Stimulated activated CD8-positive, alpha-beta memory T cell treated with anti-CD3 and anti-CD28 coated beads, Interleukin-4, amount 100 ng/mL, for 48 hours (primary cell): ENCODE measurements at places on chromosomes 11 and 22.
A peak's percentile ranks its signal among the peaks of the same experiment; 100 is the strongest.

- no peak for DNase-seq
These were observed 418.7 kb upstream of the ANO5 start for GRCh38 chr11:21774212-21774611.

DNA sequence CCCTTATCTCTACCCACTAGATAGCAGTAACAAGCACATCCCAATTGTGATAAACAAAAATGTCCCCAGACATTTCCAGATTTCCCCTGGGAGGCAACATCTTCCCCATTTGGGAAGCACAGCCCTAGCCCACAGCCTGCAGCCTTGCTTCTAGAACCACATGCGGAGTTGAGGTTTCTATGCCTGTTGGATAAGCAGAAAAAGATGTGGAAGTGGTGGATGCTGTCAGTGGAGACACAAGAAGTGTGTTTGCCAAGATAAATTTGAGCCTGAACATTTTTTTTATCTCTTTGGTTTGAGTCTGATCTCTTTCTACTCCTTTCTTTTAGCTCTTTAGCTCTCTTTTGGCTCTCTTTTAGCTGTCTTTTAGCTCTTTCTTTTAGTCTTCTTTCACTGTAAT is 884.5 kb downstream of the NTM start:
- DNase-seq, result no peak

GRCh38 chr22:45072322-45072903 is 62.6 kb upstream of the PHF21B start:
- DNase-seq, result peak; percentile 54

DNA sequence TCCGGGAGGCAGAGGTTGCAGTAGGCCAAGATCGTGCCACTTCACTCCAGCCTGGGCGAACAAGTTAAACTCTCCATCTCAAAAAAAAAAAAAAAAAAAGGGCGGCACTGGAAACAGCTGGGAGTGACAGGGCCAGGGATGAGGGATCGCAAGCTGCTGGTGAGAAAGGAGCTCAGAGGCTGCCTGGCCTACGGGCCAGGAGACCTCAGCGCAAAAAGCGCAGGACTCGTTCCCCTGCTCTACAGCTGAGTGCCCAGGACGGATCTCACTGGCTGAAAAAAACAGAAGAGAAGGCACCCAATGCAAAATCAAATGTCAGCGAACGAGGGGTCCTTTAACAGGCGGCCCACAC is 650 bp upstream of the NUP50 start:
- no peak for DNase-seq

DNA sequence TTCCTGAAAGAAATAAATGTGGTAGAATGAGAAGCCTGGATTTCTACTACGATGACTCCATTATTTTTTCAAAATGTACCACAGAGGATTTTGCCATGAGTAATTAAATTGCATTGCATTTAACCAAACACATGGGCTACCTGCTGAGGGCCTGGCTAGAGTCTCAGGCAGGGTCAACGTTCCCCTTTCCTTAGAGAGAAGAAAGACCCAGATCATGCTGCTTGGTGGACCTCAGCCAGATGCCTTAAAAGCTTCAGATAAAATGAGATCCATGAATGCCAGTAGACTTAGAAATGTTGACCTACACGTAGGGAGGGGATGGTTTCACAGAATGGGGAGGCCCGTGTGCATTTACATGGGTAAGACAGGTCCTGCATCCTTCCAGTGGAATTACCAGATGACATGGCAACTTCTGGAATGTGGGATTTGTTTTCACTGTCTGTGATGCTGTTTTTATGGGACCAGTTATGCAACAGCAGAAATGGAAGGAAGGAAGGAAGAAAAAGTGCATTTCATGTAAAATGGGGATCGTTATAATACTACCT is 1069.4 kb downstream of the NTM start:
- no peak for DNase-seq

- no peak for DNase-seq
These were observed 6.4 kb downstream of the SELENOM start for GRCh38 chr22:31100762-31101525.

DNA sequence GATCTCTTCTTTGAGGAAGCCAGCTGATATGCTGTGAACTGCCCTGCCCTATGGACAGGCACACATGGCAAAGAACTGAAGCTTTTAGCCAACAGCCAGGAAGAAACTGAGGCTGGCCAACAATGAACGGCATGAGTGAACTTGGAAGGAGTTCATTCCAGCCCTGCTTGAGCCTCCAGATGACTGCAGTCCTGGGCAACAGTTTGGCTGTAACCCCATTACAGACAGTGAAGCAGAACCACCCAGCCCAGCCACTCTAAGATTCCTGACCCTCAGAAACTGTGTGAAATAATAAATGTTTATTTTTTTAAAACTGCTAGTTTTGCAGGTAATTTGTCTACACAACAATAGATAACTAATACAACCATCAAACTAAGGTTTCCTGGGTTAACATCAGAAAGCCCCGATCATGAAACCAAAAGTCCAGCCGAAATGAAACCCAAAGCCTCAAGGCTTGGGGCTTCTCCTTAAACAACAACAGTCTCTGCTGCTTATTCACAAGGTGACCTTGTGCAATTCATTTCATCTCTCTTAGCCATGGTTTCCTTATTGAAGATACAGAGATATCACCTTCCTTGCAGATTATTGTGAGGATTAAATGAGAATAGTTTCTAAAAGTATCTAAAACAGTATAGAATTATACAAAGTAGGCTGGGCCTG is 31.4 kb downstream of the PAK1 start:
- DNase-seq, result no peak

DNA sequence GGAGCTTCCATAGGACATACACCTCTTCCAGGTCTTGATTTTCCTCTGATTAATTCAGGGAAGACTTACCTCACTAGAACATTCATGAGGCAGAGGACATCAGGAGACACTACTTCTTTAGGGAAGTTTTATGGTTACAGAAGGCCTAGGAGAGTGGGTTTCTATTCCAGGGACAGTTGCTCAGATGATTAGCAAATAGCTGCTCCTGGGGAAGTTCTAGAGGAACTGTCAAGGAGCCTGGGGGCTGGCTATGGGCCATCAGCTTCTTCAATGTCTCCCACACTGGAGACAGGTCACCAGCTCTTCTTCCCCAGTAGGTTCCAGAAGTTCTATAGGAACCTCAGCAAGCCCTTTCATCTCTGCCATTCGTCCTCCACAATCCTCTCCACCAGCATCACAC is 11.5 kb upstream of the OR10A5 start:
- DNase-seq, result no peak

DNA sequence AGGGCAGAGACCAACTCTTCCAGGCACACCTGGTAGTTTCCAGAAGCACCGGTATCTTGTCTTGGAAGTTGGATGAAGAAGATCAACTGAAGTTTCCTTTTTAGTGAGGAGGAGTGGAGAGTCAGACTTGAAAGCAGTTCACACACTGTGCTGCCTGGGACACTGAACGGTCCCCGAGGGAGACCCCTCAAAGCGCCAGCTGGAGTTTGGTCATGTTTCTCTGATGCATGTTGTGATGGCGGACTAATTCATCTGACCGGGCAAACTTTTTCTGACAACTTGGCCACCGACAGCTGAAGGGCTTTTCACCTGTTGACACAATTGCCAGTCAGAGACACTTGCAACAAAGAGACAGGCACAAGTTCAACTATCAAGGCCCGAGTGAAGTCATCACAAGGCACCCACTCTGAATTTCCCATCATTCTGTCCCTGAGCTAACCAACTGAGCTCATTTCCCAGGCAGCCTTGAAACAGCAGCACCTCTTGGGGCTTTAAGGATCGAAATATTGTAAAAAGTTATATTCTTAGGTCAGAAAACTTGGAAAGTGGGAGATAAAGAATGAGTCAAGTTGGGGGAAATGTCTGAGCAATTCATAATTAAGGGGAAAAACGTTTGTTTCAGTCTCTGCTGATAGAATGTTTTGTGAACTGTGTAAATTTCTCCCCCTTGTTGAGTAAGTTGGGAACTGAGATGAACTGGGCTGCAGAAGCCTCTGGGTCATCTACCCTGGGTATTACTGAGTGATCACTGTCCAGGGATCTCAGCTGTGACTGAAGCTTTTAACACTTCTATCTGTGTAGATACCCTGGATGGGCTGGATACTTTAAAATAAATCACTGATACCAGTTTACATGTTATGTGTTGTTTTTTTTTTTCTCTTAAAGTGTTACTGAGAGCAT is 46.2 kb downstream of the WT1 start:
- no peak for DNase-seq

DNA sequence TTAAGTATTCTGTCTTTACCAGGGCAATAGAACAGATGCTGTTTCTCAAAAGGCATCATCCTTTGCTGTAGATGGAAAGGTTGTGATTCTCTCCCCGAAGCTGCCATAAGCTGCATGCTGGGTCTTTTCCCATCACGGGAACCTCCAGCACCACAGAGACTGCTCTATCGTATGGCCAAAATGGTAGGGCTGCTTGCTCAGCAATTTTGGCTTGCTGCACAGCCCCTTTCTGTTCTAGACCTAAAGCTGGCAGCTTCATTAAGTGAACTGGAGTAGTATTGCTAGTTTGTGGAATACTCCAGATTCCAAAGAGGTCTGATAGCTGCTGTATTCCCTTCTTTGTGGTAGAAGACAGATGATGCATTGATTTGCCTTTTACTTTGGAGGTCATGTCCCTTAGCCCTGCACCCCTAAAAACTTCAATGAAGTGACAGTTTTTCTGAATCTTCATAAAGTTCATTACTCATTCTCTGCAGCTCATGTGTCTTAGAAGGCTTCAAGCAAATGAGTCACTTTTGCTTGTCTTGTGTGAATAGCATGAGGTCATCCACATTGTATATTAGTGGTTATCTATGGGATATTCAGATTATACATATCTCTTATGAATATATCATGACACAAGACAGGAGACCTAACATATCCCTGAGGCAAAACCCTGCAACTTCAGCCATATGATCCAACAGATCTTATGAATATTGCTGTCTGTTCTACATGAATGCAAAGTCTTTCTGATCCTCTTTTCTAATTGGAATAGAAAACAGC is 245.3 kb downstream of the FAM76B start:
- DNase-seq, result no peak

DNA sequence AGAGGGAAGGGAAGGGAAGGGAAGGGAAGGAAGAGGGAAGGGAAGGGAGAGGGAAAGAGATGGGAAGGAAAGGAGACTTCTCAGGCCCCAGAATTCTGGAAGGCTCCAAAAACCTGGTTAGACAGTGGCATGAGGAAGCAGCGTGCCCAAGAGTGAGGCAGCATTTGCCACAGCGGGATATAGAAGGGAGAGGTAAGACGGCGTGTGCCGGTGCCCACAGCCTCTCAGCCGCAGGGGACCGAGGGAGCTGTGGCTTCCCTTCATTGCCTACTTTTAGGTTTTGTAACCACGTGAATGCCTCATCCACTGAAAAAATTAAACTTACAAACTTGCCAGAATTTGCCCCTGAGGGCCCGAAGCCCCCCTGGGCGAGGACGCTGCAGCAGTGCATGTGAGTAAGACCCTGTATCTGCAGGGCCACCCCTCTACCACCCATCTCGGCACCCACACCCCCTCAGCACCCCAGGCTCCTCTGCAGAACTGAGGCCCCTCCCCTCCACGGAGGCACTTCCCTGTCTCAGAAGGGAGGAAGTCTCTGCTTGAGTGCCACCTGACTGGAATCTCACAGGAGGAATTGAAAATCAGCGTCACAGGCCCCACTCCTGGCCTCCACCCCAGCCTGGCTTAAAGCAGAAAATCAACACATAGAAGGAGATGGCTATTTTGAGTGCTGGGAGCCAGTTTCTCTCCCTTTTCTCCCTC is 58.1 kb downstream of the LINC01488 start:
- DNase-seq, result no peak

DNA sequence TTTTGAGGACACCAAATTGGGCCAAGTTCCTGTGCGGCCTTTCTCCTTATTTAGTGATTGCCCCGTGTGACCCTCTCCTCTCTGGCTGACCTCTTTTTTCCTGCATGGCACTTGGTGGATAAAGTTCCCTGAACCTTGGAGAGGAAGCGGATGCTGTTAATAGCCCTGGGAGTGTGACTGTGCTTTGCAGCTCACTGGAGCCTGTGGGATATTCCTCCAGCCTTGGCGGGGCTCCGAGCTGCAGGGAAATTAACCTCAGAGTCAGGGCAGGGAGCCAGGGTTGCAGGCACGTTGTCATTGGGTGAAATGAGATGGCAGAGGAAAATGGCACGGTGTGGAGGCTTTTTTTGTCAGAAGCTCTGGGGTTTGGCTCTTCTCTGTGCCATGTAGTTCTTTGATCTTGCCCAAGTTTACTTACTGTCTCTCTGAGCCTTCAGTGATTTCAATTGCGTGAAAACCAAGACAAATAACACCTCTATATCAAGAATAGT is 965 bp downstream of the OR9Q1 start:
- DNase-seq, result no peak

GRCh38 chr11:120052196-120052775 is 85.6 kb downstream of the TRIM29 start:
- DNase-seq, result no peak

DNA sequence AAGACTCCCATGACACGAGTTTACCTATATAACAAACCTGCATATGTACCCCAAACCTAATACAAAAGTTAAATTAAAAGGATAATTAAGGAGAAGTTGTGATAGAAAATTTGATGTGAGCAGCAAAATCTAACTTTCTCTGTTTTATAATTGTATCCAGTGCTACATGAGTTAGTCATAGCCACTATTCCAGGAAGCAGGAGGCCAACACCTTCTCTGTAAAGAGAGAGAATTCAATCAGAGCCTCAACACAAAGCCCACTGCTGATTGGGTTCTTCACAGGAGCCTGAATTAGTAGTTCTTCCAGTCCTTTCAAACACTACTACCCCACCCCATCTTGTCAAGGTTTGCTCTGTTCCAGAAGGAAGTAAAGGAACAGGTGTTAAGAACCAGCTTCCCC is 84.2 kb downstream of the BLID start:
- DNase-seq, result no peak

- DNase-seq, result no peak
These were observed 413.7 kb downstream of the TMEM135 start for GRCh38 chr11:87451395-87451794.

- DNase-seq, result no peak
These were observed 2.9 kb upstream of the ABCC8 start for GRCh38 chr11:17479284-17480214.

GRCh38 chr11:32374261-32374711 is 61.1 kb downstream of the WT1 start:
- DNase-seq, result peak; percentile 75

- peak; percentile 92 for DNase-seq
These were observed 28.8 kb upstream of the MOB2 start for GRCh38 chr11:1515082-1516060.

DNA sequence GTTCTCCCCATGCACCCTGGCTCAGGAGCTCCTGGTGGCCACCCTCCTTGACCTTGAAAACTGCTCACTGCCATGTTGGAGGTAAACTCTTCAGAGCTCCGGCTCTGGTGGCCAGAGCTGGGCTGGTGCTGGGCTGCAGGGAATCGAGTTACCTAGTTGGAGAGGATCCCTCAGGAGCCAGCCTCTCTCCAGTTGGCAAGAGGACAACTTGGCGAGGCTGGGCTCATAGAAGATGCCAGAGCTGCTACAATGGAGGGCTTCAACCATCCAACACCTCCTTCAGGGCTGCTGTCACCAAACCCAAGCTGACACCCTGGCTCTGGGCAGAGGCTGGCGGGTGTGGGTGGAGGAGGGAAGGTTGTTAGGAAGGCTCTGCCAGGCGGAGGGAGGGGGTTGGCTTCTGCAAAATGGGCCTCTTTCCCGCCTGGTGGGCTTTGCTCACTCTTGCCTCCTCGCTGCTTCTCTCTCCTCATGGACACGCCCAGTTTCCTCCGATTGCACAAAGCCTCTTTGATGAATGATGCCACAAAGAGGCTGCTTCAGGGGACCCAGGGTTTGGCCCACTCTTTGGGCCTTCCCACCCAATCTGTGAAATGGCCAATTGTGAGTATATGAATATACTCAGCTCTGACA is 53.1 kb downstream of the THAP12 start:
- no peak for DNase-seq
